Caco-2 (cell line): ENCODE measurements at places on chromosomes 3 and 15.

DNA sequence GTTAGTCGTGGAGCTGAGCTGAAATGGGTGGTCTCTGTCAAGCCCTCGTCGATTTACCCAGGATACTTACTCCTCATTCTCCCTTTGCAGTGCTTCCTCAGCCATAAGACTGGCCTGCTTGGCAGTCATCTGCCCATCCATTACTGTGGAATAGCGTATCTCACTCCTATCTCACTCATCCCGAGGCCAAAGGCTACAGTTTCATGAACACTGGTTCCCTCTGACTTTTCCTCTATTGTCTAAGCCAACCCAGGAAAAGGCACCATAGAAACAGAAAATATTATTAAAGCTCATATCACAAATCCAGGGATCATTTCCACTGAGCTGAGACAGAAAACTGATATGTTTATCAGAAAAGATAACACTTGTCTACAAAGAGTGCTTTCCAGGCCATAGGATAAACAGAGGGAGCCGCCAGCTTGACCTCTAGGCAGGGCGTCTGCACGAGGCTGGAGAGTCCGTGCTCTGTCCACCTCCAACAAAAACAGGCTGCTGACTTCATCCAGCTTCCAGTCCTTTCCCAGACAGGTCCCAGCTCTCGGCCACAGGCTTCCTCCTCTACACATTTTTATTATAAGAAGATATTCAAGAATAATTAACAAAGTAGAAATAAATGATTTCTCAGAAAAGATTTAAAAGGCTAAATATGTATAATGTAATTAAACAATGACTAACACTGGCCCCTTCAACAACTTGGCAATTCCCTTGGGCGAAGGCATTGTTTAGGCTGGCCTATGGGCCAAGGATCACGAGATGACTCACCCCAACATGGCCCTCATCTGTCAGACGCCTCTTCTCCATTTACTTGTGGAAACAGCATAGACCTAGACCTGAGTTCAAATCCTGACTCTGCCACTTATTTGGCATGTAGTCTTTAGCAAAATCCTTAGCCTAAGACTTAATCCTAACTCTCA lies 27.4 kb upstream of the BOC start:
- no peak for DNase-seq

DNA sequence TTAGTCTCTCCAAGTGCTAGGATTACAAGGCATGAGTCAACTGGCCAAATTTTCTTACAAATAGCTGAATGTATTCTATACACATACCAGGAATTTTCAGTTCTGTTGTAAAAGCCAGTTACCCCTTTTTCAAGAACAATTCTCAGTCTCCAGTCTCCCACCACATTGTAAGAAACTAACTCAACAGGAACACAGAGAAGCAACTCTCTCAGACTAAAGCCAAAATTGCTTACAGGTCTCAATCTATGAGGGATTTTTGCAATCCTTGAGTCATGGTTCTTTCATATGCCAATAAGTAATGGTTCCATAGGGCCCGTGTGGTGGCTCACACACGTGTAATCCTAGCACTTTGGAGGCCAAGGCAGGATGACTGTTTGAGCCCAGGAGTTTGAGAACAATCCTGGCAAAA lies 8.5 kb downstream of the IP6K2 start:
- no peak for DNase-seq

GRCh38 chr3:146153429-146153828 lies 7.6 kb downstream of the PLOD2 start:
- no peak for DNase-seq

DNA sequence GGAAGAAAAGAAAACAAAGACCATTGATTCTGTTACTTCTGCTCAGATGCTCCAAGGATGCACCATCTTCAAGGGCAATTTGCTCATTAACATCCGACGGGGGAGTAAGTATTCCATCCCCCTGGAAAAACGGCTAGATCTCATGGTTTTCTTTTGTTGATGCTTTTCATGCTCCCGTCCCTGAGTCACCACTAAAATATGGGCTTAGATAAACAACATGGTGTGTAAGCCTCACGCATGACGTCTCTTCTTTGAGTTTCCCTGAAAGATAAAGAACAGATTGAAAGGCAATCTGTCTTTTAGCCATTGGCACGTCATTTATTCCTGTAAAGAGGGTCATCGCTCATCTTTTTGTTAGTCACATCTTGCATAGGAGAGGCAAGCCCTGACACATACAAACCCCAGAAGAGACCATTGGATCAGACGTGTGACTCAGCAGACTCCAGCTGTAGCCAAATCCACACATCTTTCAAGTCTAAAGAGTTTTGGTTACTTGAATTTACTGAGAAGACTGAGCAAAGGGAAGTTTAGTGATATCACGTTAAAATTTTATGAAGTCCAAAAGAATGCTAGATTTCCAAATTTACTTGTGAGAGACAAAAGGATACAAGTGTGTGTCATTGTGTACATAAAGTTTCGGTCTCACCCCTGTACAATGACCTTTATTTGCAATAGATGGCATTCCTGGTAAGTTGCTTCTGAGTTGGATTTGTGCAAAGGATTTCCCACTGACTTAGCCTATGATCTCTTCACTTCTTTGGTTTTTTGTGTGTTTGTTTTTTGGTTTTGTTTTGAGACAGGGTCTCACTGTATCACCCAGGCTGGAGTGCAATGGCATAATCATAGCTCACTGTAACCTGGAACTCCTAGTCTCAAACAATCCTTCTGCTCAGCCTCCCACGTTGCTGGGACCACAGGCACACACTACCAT lies 110.5 kb downstream of the PGPEP1L start:
- DNase-seq = peak; percentile 76

GRCh38 chr3:37224879-37225278 lies 50.5 kb upstream of the LRRFIP2 start:
- DNase-seq = no peak

DNA sequence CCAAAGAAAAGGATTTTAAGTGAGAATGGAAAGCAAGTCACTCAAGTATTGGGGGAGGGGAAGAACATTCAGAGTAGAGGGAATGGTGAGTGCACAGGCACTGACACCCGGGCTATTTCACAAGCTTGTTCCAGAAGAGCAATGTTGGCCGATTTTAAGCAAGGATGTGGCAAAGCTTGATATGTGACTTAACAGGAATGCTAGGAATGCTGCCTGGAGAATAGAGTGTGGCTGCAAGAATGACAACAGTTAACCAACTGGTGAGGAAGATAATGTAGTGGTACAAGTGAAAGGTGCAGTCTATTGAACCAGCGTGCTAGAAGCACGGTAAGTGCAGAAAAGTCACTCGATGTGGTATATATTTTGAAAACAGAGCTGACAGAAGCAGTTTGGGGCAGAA lies 6.2 kb upstream of the CCDC80 start:
- peak; percentile 77 for DNase-seq

- DNase-seq = no peak
Observed at GRCh38 chr3:175746308-175746707, 887.2 kb downstream of the NAALADL2 start.

GRCh38 chr3:20569310-20569709 lies 383.3 kb upstream of the SGO1 start:
- no peak for DNase-seq

DNA sequence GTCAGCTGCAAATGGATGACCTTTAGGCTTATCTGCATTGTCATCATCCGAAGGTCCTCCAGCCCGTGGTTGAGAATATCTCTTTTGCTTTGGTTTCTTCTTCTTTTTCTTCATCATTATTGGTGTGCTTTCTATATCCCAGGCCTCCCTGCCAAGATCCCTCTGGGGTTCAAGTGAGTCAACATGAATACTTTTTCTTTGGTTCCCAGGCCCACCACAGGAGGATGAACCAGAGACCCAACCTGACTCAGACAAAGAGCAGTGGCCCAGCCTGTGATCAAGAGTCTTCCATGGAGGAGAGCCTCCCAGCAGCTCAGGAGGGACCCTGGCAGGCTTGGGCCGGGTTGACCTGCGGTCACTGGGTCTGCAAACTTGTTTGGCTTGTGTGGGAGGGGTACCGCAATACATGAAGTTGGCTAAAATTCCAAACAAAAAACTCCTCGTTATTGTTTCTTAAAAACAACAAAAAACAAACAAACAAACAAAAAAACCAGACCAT lies 104.2 kb downstream of the MAP4 start:
- DNase-seq = no peak

- DNase-seq = peak; percentile 41
Observed at GRCh38 chr3:81910244-81910852, 148.9 kb upstream of the GBE1 start.

- no peak for DNase-seq
Observed at GRCh38 chr15:31456354-31457060, 129.9 kb downstream of the KLF13 start.

DNA sequence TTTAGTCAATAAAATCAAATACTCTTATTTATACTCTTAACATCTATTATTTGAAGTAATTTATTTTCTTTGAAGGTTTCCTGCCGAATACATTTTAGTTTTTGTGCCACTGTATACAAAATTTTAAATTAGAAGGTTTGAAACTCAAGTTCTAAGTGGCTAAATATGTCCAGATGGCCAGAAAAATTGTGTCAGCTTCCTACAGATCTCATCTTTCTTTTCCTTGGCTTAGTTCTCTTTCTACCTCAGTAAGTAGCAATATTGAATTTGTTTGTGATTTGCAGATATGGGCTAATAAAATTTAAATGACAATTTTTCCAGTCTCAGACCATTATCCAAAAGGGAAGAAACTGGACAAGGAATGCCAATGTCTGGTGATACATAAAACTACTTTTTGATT lies 452.1 kb downstream of the ROBO2 start:
- no peak for DNase-seq

DNA sequence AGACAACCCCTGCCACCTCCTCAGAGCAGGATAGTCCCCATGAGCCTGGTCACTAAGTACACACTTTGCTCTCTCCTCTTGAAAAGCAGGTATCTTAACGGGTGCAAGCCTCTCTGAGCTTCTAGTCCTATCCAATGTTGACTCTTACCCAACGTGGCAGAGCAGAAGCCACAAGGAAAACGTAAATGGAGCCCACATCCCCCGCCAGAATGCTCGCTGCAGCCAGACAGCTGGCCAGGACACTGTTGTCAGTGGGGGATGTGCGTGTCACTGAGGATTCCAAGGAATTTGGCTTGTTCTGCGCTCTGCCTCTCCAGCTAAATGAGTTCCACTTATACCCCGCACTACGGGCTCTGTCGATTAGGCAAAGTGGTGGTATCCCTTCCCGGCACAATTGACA lies 67.8 kb upstream of the IGF1R start:
- no peak for DNase-seq

GRCh38 chr15:40764629-40765103 lies 798 bp downstream of the GCHFR start:
- DNase-seq = no peak

DNA sequence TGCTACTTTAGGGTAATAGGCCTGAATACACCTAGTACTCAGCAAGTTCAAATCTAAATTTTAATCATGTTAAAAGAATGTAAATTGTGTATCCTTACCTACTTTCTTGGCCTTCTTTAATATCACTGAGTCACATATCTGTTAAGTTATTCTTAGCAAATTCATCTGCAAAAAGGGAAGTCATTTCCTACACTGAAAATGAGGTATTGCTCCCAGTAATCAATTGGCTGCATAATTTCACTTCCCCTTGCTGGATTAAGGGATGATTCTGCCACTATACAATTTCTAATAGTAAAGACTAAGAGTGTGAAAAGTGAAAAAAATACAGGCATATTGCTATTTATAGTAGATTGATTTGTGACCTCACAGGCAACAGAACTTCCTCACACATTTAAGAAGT lies 47.8 kb downstream of the CCDC54 start:
- no peak for DNase-seq

GRCh38 chr15:66572146-66572545 lies 6.3 kb upstream of the LCTL start:
- DNase-seq = no peak

DNA sequence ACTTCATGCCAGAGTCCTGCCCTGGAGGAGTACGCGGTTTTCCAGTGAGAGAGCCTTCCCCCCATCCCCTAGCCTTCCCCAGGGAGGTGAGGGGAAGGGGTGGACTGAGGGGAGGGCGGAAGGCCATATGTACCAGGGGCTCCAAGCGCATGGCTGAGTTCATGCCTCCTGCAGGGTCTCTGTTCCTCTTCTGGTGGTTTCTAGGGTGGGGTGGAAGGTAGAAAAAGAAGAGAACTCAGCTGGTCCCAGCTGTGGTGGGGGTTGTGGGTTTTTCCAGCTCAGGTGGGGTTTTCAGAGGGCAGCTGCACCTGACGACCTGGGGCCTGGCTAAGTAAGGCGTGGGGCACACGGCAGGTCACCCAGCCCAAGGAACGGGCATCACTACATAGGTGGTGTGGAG lies 10.7 kb upstream of the IQSEC1 start:
- DNase-seq = no peak

- DNase-seq = peak; percentile 82
Observed at GRCh38 chr3:128335621-128336296, 130.9 kb downstream of the DNAJB8 start.

DNA sequence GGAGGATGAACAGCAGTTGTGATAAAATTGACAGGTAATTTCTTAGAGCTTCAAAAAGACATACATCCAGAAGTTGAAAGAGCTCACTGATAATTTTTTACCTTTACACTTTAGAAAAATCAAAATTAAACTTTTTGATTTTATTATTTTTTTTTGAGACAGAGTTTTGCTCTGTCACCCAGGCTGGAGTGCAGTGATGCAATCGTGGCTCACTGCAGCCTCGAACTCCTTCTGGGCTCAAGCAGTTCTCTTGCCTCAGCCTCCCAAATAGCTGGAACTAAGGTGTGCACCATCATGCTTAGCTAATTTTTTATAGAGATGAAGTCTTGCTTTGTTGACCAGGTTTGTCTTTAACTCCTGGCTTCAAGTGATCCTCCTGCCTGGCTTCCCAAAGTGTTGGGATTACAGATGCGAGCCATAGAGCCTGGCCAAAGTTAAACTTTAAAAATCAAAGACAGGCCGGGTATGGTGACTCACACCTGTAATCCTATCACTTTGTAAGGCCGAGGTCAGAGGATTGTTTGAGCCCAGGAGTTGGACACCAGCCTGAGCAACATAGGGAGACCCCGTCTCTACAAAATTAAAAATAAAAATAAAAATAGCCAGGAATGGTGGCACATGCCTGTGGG lies 21.7 kb downstream of the PLA2G4F start:
- no peak for DNase-seq

GRCh38 chr3:8506571-8507061 lies 5.0 kb downstream of the LMCD1 start:
- no peak for DNase-seq

GRCh38 chr15:37693926-37694325 lies 240.5 kb upstream of the TMCO5A start:
- DNase-seq = no peak

GRCh38 chr15:70351391-70351790 lies 253.7 kb upstream of the TLE3 start:
- no peak for DNase-seq
